NCI-H69 (cell line): ENCODE measurements at places on chromosomes 5 and 9.
A peak's percentile ranks its signal among the peaks of the same experiment; 100 is the strongest.

DNA sequence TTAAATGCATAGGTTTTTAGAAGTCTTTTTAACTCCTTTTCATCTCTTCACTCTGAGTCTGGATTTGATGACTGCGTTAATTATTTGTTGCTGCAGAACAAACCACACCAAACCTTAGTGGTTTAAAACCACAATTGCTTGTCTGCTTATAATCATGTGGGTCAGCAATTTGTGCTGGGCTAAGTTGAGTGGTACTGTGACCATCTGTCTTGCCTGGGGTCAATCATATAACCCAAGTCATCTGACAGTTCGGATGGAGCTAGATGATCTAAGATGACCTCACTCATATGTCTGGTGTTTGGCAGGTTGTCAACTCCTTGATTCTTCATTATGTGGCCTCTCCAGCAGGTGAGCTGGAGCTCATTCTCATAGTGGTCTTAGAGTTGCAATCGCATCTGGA lies 219.1 kb upstream of the ELAVL2 start:
- DNase-seq, result peak; percentile 81

GRCh38 chr9:27394154-27394825 lies 97.3 kb upstream of the EQTN start:
- no peak for DNase-seq

DNA sequence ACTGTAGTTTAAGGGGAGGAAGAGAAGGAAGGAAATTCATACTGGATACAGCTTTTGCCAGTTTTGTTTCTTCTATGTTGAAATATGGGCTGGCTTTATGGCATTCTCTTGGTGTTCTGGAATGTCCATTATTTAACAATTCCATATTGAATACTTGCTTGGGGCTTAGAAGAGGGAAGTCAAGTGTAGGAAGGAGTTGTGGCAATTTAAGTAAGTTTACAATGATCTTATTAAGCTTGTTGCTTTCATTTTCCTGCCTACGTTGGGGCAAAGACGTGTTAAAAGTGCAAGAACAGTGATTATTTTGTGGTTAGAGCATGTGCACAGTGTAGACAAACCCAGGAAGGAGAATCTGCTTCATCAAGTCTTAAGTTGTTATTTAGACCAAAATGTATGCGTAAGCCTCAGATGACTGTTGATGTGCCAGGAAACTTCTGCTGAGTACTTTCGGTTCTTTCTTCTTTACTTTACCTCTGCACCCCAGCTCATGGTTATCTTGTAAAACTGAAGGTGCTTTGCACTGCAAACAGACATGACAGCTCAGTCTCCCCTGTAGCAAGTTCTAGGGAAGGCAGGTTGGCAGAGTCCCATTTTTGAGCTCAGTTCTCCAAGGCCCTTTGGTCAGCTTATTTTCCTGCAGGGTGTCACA lies 75.8 kb downstream of the F2RL2 start:
- no peak for DNase-seq

DNA sequence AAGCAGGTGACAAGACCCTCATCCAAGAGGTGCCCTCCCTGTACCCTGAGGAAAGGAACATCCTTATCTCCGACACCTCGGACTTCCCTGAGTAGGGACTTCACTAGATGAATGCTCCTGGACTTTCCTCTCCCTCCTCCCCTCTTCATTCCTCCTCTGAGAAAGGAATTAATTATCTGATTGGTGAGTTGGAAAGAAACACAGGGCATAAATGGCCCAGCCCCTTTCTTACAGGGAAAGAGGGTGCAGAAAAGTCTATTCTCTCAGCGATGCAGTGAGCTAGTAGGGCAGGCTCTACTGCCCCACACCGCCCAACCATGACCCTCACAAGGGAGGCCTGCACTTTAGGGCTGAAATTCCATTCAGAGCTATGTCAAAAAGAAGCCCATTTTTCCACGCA lies 87.5 kb downstream of the TTC39B start:
- DNase-seq, result no peak

DNA sequence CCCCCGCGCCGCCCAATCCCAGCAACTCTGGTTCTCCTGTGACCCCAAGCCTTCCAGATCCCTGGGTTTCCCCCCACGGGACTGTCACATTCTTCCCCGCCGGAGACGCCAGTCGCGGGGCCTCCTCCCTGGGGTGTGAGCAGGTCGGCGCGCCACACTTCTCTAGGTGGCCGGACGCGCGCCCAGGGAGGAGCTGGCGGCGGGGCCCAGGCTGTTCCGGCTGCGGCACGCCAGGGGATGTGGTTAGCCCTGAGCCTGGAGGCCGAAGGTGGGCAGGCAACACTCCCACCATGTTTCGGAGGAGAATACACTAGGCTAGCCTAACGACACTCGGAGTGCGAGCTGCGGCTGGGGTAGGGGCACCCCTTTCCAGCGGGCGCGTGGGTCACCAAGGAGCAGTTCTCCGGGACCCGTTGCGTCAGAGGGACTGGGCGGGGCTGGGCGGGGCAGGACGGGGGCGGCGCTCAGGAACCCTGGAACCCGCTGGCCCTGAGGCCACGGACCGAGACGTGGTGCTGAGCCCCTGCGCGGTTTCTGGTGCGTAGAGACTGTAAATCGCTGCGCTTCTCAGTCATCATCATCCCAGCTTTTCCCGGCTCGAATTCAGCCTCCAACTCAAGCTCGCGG lies at the start of gene SLC27A6:
TSS of gene SLC27A6 (plus strand) at position 478 of the 627 bp plus-strand sequence. CDS start 650 bp downstream, outside the sequence.
- peak; percentile 17 for DNase-seq

- DNase-seq, result no peak
These were observed 106.0 kb downstream of the HACD4 start for GRCh38 chr9:20925256-20926045.

- no peak for DNase-seq
These were observed 335.1 kb upstream of the DMAC1 start for GRCh38 chr9:8134635-8135034.

DNA sequence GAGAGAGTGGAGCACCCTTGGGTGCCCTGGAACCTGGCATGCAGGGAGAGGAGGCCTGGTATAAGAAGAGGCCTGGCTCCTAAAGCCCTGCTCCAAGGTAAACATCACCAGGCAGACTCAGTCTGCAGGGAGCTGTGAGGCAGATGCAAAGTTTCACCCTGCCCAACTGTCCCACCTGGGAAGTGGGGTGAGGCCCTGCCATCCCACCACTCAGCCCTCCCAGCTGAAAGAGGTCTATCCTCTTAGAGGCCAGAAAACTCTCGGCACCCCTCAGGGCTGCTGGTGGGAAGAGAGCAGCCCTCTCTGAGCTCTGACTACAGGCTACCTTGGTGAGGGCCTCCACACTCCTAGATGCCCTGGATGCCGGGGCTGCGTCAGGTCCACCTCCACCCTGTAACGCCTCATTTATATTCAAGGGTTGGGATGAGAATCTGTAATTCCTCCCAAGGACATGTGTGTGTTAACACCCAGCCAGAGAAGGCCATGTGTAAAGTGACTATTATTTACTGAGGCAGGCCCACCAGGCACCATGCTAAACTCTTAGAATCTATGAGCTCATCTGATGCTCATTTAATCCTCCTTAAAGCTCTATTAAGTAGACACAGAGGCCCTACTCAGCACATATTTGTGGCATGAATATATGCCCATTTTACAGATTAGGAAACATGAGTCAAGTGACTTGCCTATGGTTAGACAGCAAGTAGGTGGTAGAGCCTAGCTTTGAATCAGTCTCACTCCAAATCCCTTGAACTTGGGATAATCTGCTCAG lies 205.9 kb downstream of the FSTL4 start:
- DNase-seq, result no peak
